ENCODE measurements at places on chromosomes 16 and 17. TPM values are rescaled to one million over a fixed set of nuclear protein-coding genes. Genes with fewer than 3 reads are reported as not detected.
A peak's percentile ranks its signal among the peaks of the same experiment; 100 is the strongest.

DNA sequence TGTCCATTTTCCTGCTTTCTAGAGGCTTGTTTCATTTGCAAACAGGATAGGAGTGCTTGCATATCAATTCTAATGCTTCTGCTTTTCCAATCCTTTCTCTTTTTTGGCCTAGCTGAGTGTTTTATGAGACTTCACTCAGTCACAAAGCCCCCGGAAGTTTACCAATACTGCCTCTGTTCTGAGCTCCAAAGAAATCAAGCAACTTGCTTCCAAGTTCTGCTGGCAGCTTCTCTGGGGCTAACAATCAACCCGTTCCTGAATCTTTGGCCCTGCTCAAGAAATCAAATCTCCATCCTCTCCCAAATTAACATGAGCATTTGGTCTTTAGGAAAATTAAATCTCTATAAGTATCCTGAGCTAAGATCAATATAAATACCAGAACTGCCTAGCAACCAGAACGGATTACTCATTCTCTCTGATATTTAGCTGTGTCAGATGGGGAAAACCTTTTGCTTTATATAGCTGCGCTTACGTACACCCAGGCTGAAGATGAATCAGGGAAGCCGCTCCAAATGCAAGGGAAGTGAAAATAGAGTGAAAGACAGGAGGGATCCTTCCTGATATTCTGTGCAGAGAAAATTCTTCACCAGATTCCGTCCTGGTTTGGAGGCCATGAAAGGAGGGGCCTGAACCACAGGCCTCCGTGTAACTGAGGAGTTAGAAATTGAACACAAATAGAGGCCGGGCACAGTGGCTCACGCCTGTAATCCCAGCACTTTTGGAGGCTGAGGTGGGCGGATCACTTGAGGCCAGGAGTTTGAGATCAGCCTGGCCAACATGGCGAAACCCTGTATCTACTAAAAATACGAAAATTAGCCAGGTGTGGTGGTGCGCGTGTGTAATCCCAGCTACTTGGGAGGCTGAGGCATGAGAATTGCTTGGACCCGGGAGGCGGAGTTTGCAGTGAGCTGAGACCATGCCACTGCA is 23.3 kb upstream of the GRB2 start:
- peak; percentile 47 for DNase-seq

GRCh38 chr17:20063665-20064648 is 54.8 kb downstream of the SPECC1 start:
- peak; percentile 87 for DNase-seq

DNA sequence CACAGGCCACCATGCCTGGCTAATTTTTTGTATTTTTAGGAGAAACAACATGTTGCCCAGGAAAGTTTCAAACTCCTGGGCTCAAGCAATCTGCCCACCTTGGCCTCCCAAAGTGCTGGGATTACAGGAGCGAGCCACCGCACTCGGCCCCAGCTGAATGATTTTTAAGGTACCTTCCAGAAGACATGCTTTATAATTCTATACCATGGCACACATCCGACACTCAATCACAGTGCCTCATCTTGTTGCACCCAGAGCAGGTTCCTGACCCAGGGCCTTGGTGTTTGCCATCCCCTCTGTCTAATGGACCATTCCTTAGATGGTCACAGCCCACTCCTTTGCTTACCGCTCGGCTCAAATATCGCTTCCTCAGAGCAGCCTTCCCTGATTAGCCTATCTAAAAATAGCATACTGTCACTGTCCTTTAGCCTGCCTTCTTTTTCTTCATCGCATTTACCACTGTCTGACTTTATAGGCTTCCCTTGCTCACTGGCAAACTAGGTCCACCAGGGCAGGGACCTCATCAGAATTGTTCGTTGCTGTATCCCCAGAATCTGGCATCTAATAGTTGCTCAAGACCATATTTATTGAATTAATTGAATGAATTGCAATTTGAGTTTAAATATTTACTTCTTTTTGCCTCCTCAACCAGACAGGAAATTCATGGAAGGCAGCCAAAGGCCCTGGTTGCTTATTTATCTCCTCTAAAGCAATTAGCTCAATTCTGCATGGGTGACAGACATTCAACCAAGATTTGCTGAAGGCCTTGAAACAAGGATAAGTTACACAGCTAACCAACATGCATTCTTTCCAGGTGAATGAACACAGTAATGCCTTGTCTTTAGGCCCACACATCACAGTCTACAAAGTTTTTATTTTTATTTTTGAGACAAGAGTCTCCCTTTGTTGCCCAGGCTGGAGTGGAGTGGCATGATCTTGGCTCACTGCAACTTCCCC is 6.3 kb upstream of the TENT4B start:
- DNase-seq = peak; percentile 99

PDK2 gene
- 37.9 TPM for total RNA-seq

DNA sequence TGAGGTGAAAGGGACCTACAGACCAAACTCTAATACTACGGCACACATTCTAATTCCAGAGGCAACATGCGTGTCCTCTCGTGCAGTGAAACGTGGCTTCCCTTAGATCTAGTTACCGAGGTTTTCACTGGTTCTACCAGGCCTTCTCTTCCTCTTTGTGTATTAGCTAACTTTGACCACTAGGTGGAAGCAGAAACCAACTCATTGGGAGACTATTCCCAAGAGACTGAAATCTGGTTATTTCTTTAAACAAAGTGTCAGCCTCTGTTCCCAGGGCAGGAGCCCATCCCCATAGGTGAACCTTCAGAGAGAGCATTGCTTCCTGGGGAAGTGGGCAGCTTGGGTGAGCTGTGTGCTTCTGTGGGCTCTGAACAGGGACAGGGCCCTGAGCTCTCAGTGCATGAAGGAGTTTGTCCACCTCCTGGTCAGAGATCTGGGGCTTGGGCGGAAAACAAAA is 19.7 kb upstream of the RCVRN start:
- DNase-seq = peak; percentile 65

NKD1 gene
- not detected for total RNA-seq

GRCh38 chr17:76575570-76575969 is 10.1 kb downstream of the ST6GALNAC2 start:
- DNase-seq = no peak

DNA sequence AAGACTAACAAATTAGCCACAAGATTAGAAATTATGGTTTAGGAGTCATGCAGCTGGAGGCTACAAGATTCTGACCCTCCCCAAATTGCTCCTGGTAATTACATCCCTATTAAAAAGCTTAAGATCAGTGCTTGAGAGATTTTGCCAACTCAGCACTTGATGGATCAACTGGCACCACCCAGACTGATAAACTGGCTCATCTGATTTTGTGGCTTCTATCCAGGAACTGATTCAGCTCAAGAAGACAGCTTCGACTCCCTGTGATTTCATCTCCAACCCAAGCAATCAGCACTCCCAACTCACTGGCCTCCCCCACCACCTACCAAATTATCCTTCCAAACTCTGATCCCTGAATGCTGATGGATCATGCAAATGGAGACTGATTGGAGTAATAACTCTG is 94.8 kb downstream of the TNFRSF13B start:
- DNase-seq = no peak

- DNase-seq = peak; percentile 53
Observed at GRCh38 chr17:21452377-21453143, 76.4 kb downstream of the KCNJ12 start.

CORO6 gene
- 3.3 TPM for total RNA-seq

MT1F gene
- total RNA-seq = 11.1 TPM

- no peak for DNase-seq
Observed at GRCh38 chr17:28906706-28907438, 4.0 kb upstream of the DHRS13 start.

DNA sequence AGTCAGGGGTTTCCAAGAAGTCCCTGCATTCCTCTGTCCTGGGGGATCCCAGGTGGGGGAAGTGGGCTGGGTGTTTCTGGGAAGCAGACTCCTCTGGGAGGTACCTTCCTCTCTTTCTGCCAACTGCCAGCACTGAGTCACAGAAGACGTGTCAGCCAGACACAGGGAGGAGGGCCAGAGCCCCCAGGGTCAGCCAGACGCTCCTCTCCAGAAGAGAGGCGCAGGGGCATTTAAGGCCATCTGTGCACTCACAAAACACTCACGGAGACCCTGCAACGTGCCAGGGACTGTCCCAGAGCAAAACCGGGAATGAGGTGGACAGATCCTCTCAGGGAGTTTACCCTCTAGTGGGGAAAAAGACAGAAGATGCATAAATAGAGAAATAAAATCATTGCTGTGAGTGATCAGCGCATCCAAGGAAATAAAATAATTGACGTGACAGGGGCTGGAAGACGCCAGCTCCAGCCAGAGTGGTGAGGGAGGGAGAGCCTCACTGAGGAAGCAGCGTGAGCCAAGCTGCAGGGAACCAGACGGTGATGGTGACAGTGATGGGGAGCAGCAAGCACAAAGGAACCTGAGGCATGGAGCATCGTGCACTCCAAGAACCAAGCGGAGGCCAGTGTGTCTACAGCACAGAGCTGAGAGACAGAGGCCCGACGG is 105.4 kb downstream of the ZNF423 start:
- DNase-seq = no peak
